ENCODE measurements at places on chromosomes 2 and 18.

GRCh38 chr2:127465258-127465657 is 47.0 kb downstream of the PROC start:
- no peak for DNase-seq

DNA sequence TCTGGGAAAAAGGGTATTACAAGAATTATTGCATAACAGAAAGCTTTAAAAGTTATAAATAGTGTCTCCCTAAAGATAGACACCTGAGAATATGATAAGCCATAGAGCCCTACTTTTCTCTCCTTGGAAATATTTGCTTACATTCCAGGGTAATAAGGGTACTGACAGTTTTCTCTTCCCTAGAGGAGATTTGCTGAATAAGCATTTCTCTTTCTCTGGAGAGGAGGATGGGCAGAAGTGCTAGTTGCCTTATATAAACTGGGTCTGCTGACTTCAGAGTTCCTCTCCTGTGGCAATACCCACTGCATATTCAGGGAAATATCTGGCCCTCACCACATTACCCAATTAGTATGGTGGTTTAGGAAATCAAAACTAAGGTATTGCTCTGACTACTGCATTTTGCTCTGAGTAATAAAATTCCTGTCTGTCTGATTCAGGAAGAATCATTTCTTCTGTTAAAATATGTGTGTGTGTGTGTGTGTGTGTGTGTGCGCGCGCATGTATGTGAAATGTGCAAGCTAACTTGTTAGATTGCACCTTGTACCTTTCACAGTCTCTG is 1391.3 kb downstream of the DSC3 start:
- DNase-seq, result no peak

DNA sequence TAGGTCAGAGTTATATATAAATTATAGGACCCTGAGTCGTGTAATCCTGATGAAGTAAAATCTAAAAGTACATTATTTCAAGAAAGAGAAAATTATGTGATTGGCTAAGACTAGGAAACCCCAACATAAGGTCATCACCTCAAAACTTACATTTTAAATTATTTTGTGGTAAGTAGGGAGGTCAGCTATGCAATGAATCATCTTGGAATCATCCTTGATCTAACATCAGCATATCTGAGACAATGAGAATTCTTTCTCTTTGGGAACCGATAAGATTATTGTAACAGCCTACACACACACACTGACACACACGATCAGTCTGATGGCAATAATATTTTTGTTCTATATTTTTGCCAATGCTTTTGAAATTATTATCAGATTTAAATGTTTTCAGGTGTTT is 904.8 kb upstream of the CHAC2 start:
- no peak for DNase-seq

- DNase-seq, result no peak
Observed at GRCh38 chr2:109386004-109386695, 227.6 kb downstream of the SEPTIN10 start.

DNA sequence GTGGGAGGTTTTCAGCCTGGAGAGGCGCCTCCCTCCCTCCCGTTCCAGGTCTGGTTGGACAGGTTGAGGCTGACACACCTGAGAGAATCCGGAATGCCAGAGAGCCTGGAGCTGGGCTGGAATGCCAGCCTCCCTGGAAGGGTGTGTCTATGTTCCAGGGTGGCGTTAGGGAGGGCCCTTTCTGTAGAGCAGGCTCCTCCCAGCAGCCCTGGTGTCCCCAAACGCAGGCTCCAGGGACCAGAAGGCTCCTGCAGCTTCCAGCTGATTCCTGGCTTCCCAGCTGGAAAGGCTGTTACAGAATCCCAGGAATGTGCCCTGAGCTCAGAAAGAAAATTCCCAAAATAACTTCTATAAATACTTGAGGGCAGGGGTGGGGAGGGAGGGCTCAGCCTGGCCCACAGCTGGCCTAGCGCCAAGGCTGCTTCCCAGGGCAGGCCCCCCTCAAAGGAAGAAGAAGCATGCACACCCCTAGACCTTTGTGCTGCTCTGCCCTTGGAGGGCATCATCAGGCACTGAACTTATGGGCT is 85.4 kb downstream of the STPG4 start:
- no peak for DNase-seq

DNA sequence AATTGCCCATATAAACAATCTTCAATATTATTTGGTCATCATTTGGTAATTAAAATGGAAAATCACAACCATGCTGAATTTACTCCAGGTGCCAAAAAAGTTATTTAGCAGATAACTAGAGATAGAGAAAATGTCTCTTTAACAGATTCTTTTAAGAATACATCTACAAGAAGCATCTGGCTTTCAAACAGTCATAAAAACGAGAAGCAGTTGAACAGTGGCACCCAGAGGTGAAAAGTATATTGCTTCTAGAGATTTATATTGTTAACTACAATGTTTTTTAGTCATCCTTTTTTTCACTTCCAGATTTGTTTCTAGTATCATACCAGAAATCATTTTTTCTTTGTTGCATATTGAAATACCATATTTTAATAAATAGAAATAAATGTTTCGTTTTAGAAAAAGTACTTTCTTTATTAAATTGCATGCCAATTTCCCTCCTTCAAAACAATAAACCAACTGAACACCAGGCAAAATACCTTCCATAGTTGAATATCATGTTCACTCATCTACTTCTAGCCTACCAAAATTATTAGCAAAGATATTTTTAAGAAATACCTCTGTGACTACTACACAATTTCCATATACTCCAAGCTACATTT is 65.4 kb upstream of the HNRNPA3 start:
- DNase-seq, result no peak

DNA sequence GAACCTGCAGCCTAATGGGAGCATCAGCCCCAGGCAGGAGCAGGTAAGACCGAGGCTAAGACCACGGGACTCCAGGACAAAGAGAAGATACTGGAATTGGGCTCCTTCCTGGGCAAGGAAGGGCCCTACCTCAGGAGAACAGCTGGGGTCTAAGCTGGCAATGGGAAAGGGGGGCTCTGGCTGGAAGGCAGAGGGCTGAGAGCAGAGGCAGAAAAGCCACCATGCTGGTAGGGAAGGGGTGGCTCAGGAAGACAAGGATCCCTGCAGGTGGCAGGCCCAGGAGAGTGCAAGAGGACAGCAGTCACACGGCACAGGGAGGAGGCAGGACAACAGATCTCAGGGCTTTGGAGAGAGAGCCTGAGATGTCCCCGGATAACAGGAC is 203.5 kb downstream of the NDUFA10 start:
- DNase-seq, result no peak

- no peak for DNase-seq
Observed at GRCh38 chr2:30781961-30782533, 25.2 kb downstream of the CAPN13 start.

DNA sequence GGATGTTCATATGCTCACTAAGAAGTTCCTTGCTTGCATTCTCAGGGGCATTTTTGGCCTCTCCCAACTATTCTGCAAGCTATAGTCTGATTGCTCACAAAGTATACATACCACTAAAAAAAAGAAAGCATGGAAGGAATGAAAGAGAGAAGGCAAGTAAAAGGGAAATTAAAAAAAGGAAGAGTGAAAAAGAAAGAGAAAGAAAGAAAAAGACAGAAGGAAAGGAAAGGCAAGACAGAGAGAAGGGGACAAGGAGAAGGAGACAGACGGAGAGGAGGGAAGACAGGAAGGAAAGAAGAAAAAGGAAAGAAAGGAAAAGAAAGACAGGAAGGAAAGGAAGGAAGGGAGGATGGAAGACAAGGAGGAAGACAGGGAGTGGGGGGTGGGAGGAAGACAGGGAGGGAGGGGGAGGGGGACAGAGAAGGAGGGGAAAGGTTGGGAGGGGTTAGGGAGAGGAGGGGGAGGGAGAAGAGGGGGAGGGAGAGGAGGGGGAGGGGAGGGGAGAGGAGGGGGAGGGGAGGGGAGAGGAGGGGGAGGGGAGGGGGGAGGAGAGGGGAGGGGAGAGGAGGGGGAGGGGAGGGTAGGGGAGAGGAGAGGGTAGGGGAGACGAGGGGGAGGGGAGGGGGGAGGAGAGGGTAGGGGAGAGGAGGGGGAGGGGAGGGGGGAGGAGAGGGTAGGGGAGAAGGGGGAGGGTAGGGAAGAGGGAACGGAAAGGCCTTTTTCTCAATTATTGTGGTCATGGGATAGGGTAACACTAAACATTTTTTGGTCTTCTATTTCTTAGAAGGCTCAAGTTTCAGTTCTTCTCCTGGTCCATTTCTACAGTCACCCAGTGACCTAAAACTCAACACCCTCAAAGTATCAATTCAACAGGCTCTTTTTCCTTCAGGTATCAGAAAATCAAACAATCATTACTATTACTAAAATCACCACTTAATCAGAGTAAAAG is 50.7 kb downstream of the CERKL start:
- DNase-seq, result no peak

Data from T1000 (cell line).